ENCODE measurements at places on chromosomes 16 and 17.

DNA sequence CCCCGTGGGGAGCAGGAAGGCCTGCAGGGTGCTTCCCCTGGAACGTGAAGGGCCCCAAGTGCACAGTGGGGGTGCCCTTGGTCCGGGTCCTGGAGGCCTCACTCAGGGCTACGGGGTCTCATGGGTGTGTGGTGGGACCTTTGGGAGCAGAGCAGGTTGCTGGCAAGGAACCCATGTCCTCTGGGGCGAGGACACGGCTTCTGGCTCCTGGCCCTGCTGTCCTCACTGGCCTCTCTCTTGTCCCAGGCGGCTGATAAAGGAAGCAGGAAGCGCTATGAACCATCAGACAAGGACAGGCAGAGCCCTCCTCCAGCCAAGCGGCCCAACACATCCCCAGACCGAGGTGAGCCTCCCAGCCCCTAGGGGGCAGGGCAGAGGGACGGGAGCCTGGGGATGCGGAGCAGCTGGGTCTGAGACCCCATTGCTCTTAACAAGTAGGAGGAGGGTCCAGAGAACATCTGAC, 9.8 kb upstream of the IL17C start:
- no peak for DNase-seq

DNA sequence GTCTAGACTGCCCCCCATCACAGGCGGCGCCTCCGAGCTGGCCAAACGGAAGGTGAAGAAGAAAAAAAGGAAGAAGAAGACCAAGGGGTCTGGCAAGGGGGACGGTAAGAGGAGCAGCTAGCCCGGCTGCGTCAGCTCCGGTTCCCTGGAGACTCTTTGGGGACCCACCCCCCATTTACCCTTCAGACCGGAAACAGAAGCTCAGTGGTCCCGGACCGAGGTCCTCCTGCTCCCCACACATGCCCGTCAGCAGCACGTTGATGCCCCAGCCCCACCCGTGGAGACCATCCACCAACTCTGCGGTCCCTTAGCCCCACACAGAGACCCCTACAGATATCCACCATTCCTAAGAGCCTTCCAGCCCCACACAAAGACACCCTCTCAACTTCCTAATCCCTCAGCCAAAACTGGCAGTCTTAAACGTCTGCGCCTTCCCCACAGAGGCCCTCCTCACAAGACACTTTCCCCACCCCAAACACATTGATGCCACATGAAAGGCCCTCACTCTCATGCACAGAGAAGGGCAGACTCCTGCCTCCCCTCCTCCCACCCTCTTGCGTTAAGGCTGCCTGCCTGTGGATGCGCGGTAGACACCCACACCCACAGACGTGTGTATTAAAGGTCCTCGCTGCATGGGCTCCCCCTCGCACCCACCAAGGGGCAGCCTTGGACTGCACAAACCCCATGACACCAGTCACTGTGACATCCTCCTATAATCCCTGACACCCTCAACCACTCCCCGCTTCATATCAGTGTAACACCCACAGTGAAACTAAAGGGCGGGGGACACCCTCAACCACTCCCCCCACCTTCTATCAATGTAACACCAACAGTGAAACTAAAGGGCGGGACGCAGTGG, 58.2 kb upstream of the RPH3AL start:
- peak; percentile 79 for DNase-seq

DNA sequence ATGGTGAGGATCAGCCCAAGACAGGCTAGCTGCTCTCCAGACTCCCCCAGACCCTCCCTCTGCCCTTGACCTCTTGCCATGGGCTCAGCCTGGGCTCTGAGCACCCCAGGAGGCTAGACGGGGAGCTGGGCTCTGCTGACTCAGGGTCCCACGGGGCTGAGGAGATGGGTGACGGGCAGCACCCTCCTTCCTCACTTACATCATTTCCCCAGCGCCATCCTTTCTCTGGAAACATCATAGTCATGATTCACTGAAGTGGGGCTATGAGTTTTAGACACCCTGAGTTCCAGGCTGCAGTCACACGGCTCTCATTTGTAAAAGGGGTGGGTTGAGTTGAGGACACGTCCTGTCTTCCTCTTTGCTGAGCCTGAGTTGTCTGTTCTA, 3.0 kb upstream of the ITGAX start:
- DNase-seq: no peak

DNA sequence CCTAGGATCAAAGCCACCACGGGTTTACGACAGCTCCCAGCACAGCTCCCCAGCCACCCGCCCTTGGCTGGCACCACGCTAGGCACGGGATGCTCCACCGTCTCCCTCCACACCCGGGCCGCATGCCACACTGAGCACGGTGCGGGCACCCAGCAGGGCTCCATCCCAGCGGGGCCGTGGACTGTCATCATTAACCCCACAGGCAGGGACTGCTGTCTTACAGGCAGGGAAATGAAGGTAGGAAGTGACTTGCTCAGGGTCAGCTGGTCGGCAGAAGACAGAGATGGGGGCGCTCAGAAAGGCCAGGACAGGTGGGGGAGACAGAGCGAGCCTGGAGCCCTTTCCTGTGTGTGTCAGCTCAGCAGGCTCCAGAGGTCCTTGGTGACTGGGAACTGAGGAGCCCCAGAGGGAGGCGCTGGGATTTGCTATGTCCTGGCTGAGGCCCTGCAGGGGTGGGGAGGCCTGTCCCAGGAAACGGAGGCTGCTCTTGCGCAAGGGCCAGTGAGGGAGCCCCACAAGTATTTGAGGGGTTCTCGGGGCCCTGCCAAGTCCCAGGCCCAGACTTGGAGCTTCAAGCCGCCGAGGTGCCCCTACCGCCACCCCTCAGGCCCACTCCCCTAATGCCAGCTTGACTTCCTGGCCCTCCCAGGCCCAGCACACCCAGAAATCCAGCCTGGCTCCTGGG, 3.2 kb downstream of the UBALD1 start:
- DNase-seq: no peak

- no peak for DNase-seq
Observed at GRCh38 chr16:1182316-1182671, 29.4 kb downstream of the CACNA1H start.

- no peak for DNase-seq
Observed at GRCh38 chr16:51888016-51888415, 658.9 kb downstream of the TOX3 start.

GRCh38 chr17:18910326-18910725, 41.6 kb upstream of the SLC5A10 start:
- no peak for DNase-seq

- peak; percentile 51 for DNase-seq
Observed at GRCh38 chr16:30567991-30568638, 3.4 kb downstream of the ZNF688 start.

DNA sequence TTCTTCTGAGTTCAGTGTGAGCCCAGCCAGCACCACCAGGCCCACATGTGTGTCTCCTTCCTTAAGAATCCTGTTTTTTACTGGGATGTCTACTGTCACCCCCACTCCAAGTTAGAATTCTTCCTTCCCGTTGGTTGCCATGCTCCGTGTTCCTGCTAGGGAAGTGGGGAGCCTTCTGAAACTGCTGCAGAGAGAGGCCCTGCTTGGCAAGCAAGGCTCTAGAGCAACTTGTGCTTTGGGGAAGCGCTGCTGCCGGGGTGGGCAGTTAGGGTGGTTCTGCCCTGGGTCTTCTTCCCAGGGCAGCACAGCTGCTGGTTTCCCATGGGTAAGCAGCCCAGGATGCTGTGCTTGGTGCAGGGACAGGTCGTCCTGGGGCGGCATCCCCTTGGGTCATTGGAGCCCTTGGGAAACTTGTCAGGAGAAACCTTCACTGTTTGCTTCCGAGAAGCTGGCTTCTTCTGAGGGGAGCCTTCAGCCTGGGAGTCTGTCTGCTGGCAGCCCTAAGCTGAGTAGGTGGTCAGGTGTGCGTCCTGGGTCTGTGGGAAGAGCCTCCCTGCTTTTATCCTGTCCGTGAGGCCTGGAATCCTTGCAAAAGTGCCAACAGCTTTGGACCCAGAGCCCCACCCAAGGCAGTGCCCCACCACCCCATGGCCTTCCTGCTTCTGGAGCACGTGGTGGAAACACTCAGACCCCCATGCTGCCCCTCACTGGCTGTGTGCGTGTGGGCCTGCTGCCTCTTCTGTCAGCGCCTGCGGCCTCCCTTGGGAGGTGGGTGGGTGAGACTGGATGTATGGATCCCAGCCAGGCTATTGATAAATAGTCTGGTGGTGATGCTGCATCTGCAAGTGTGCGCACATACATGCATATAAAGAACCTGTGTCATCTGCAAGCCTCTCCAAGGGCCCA, 71.8 kb downstream of the PLD6 start:
- DNase-seq: no peak

- no peak for DNase-seq
Observed at GRCh38 chr16:31452631-31453106, 6.6 kb upstream of the ARMC5 start.

DNA sequence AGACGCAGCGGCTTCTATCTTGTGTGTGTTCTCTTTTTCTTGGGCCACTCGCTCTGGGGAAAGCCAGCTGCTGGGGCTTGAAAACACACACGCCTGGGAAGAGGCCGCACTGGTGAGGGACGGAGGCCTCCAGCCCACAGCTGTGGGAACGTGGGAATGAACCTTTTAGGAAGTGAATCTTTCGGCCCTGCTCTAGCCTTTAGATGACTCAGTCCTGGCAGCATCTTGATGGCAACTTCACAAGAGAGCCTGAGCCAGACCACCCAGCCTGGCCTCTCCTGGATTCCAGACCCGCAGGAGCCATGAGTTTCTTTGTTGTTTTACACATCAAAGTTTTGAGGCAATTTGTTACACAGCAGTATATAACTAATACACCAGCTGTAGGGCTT, 2.2 kb upstream of the PDPK1 start:
- DNase-seq: no peak

GRCh38 chr17:46836500-46836899, 14.9 kb upstream of the WNT9B start:
- no peak for DNase-seq

- no peak for DNase-seq
Observed at GRCh38 chr17:46972346-46972745, 6.7 kb downstream of the RPRML start.

GRCh38 chr16:23394141-23394831, 58.7 kb downstream of the COG7 start:
- DNase-seq: no peak

- no peak for DNase-seq
Observed at GRCh38 chr17:52235516-52235915, 77.0 kb upstream of the CA10 start.

DNA sequence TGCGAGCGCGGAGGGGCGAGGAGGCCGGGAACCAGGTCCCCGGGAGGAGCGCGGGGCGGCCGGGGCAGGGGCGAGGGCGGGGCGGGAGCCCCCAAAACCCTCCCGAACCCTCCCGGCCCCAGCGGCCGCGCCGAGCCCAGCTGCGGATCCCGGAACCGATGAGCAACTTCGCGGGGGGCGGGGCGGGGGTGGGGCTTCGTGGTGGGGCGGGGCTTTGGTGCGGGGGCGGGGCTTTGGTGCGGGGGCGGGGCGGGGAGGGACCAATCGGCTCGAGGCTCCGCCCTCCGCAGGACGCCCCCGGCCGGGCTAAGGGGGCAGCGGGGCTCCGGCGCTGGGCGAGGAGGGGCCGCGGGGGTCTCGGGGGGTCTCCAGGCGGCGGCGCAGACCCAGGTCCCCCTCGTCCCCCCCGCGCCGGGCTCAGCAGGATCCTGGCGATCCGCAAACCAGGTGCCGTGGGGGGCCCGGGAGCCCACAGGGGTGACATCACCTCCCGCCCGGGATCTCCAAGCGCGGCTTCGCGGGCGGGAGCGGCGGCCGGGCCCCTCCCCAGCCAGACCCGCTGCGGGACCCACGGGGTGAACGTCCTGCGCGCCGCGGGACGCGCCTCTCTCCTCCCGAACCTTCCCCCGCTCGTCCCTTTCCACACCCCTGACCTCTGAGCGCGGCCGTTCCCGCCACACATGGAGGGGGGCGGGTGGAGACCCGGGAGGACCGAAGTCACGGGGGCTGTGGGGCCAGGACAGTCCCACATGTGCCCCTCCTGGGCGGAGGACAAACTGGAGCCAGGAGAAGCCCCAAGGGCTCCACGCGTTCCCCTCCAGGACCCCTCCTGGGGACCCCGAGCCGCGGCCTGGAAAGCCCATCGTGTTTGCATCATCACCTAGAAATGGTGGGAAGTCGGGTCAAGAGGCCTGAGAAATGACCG, at the start of gene ABR:
TSS of gene ABR (minus strand) at position 164 of the 925 bp plus-strand sequence. CDS start 254 bp downstream, outside the sequence.
- DNase-seq: peak; percentile 38

GRCh38 chr17:42288803-42289610, 709 bp downstream of the STAT5A start:
- peak; percentile 47 for DNase-seq

DNA sequence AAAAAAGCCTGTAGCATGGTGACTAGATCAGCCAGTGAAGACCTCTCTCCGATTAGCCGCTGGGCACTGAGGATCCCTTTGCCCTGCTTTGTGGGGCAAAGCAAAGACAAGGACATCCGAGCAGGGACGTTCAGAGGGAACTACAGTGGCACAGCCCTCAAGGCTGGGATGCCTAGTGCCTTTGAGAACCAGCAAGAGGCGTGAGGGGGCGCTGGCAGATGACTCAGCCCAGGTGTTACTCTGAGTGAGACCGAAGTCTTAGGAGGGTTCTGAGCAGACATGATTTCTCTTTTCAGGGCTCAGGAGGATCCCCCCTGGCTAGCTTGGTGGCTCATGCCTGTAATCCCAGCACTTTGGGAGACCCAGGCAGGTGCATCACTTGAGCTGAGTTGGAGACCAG, 178.6 kb downstream of the CPPED1 start:
- DNase-seq: no peak

- no peak for DNase-seq
Observed at GRCh38 chr16:81417210-81417609, 27.4 kb upstream of the CMIP start.

GRCh38 chr16:84899414-84899813, 79.6 kb downstream of the CRISPLD2 start:
- no peak for DNase-seq

DNA sequence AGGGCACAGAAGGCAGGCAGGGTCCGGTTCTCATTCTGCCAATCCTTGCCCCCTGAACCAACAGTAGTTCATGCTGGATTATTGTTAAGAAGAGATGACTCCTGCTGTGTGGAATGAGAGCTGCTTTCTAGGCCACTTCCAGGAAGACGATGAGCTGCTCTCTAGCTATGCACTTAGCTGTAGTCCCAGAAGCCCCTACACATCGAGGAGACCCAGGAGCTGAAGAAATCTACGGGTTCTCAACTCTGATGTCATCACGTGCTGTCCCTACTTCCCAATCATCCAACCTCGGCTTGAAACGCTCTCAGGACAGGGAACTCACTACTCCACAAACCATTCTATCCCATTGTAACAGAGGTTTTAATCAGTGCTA, 29.0 kb upstream of the EMP2 start:
- no peak for DNase-seq

DNA sequence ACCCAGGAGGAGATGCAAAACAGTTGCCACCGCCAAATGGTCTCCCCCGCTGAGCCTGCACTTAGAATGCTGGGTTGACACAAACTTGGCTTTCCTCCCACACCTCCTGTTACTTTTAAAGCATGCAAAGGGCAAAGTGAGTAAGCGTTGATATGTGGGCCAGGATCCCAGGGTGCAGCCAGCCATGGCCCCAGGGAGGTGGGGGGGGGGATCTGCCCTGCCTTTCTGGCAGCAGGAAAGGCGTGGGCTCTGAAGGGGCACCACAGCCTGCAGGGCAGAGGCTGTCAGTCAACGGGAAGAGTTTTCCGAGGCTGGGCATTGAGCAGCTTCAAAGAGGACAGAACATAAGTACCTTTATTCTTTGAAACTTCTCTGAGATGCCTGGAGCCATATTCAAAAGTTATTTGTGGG, 142.3 kb downstream of the ABCC12 start:
- no peak for DNase-seq

All from T-cell (primary cell).